Fibroblast of lung (primary cell): ENCODE measurements at places on chromosomes 16 and 17. TPM values are rescaled to one million over a fixed set of nuclear protein-coding genes. Genes with fewer than 3 reads are reported as not detected.

GRCh38 chr17:82985428-82985805 is 94.0 kb upstream of the METRNL start:
- H3K27me3 ChIP-seq: no peaks in the 10 kb centered on the region
- no peaks in the 10 kb centered on the region for H3K36me3 ChIP-seq
- H3K27ac ChIP-seq: no peak overlapping the region
- no peak overlapping the region for H3K4me3 ChIP-seq
- no peaks in the 10 kb centered on the region for H3K4me1 ChIP-seq
- DNase-seq: no peak

DNA sequence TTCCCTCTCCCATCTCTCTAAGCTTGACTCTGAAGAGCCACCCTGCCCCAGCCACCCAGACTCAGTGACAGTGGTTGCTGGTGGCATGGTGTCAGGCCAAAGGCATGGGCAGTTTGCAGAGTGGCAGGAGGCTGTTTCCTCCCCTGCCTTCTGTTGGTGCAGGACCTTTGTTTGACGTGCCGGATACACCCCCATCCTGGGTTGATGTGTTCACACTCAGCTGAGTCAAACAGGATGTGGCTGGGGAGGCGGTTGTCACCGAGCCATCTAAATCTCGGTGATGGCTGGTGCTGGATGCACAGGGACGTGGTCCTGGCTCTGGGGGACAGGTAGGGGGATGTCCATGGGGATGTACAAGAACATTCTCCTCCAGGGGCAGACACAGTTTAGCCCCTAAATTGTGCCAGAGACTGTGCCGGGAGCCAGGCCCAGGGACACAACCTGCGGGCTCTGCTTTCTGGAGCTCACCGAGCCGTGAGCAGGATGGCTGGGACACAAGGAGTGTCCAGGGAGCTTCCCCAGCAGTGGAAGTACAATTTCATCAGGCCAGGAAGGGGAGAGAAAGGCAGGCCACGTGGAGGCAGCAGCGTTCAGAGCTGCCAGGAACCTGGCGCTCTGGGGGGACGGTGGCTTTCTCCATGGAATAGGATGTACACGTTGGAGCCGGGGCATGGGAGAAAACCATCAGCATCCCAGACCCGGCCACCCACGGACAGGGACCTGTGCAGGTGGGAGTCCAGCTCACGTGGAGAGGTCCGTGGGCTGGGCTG is 264.2 kb downstream of the SEC14L1 start:
- H3K4me3 ChIP-seq: no peak overlapping the region
- peak; percentile 58 for DNase-seq
- no peaks in the 10 kb centered on the region for H3K27me3 ChIP-seq

- H3K4me1 ChIP-seq: peaks cover 4% of the 10 kb centered on the region
- no peaks in the 10 kb centered on the region for H3K27me3 ChIP-seq
- H3K27ac ChIP-seq: peak overlapping the region; percentile 3
- H3K4me3 ChIP-seq: no peak overlapping the region
- no peaks in the 10 kb centered on the region for H3K36me3 ChIP-seq
Measured at GRCh38 chr17:82529914-82530300, 10.4 kb downstream of the FOXK2 start.

DNA sequence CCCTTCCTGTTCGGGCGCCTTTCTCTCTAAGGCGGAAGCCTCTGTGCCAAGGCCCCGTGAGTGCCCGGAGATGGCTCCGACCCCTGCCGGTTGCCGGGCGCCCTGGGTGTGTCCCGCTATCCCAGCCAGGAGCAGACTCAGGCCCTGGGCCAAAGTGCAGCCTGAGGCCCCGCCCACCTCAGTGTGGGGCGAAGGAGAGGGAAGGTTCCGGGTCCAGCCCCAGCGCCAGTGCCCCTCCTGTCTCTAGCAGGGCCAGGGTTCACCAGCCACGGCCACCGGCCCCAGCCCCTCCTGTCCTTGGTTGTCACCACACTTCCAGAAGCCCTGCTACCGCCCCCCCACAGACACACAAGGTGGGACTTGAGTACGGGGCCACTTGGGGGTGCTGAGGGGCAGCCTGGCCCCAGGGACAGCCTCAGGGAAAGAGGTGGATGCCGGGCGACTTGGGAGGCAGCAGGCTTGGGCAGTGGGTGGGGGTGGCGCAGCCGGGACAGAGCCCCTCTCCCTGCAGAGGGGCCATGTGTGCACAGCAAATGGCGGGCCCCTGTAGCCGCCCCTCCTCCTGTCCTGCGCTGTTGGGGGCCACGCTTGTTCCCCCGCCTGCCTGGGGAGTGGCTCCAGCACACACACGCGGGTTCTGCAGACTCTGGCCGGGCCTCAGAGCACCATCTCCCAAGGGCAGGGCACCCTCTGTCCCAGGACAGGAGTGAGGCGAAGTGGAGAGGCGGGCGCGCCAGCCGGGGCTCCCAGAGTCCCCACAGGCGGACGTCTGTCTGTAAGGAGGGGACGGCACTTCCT is 6.0 kb downstream of the C1QTNF8 start:
- H3K27ac ChIP-seq: no peak overlapping the region
- H3K4me1 ChIP-seq: no peaks in the 10 kb centered on the region
- DNase-seq: no peak
- H3K27me3 ChIP-seq: no peaks in the 10 kb centered on the region
- H3K36me3 ChIP-seq: no peaks in the 10 kb centered on the region

GRCh38 chr16:64133366-64133765 is 988.5 kb downstream of the CDH11 start:
- no peak overlapping the region for H3K27ac ChIP-seq
- DNase-seq: peak; percentile 15
- no peaks in the 10 kb centered on the region for H3K27me3 ChIP-seq
- no peak overlapping the region for H3K4me3 ChIP-seq
- H3K36me3 ChIP-seq: no peaks in the 10 kb centered on the region

GRCh38 chr17:57895382-57896060 is 45.7 kb upstream of the MRPS23 start:
- H3K36me3 ChIP-seq: no peaks in the 10 kb centered on the region
- no peak for DNase-seq
- H3K27me3 ChIP-seq: no peaks in the 10 kb centered on the region
- no peak overlapping the region for H3K4me3 ChIP-seq
- no peak overlapping the region for H3K27ac ChIP-seq

DNA sequence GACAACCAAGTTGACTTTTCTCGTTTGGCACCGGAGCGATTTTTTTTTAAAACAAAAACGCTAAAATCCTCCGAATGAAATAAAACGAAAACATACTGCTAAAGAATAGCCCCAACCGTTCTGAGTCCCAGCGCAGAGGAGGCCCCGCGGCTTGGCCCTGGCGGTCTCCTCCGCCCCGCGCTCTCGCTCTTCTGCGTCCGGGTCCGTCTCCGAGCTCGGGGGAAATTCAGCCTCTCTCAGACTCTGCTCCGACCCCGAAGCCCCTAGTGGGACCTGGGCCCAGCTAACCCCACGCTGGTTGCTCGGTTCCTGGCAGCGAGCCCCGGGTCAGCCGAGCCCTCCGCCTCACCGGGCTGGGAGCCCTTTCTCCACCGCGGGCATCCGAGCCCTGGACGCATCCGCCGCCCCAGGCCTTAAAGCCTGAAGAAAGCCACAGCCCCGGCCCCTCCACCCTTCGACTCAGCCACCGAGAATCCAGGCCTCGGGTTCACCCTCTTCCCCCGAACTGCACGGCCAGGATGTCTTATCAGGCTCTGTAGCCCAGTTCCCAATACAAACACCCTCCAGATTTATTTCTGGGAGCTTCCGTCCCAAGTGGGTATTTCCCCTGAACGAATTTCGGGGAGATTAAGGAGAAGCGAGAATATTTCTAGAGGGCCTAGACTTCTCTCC is 1.2 kb downstream of the TBX2 start:
- peak overlapping the region; percentile 100 for H3K4me3 ChIP-seq
- H3K36me3 ChIP-seq: peaks cover 43% of the 10 kb centered on the region
- no peaks in the 10 kb centered on the region for H3K27me3 ChIP-seq

DNA sequence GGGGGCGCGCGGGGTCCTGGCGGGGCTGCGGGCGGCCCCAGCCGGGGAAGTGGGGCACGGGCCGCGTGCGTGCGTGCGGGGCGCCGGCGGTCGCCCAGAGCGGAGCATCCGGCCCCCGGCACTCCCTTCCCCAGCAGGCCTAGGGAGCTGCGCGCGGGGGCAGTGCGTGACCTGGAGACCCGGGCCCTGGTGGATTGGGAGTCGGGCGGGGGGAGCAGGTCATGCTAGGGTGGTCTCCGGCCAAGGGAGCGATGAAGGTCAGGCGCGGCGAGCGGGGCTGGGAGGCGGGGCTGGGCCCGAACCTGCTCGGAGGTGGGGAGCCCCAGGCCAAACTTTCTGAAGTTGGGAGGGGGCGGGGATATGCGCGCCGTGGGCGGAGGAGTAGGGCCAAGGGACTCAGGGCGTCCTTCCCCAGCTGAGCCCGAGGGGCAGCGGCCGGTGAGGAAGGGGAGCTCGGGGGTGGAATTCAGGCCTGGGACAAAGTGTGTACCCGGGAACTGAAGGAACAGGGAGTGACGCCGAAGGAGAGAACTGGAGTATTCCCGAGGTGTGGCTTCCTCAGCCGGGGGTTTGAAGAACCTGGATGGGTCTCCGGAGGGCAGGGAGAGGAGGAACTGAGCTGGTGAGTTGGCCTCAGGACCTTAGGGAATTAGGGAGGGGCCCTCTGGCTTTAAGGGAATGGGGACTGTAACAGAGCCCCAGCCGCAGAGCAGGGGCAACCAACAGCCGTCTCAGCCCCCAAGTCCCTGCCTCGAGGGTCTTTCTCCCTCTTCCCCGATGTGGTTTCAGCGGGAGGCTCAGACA is 589 bp downstream of the XYLT2 start:
- H3K27me3 ChIP-seq: peaks cover 2% of the 10 kb centered on the region
- peaks cover 9% of the 10 kb centered on the region for H3K4me1 ChIP-seq
- no peak for DNase-seq
- peak overlapping the region; percentile 92 for H3K4me3 ChIP-seq

DNA sequence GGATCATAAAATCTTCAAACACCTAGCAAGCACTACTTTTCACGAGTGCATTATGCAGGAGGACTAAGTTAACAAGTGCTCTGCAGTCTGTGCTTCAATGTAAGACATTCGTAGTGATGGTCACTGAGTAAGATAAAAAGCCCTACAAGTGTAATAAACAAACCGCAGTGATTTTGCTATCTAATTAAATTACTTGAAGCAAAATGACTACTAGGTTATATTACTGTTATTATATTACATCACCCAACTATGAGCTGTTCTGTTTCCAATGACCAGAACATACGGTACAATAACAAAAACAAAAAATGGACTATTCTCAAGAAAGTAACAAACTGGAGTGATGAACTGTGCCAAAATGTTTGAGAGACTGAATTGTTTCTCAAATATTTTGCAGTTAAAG is 11.2 kb downstream of the KLHL10 start:
- no peak overlapping the region for H3K4me3 ChIP-seq
- no peaks in the 10 kb centered on the region for H3K27me3 ChIP-seq
- H3K36me3 ChIP-seq: peaks cover 3% of the 10 kb centered on the region

The MT1M gene
- polyA plus RNA-seq: 6.9 and 8.5 TPM in 2 replicates

DNA sequence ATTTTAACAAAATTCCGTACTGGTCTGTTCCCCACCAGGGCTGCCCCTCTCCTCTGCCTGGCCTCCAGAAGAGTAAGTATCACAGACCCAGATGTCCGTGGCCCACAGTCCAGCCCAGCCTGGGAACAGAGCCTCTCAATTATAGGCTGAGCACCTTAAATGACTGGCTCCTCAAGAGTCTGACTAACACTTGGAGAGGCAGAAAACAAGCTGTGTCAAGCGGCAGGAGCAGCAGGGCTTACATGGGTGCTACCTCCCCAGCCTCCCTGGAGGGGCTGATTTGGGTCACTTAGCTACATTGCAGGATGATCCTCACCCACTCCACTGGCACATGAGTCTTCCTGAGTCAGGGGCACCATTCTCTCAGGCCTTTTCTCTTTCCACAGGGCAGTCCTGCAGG is 209.7 kb downstream of the COPRS start:
- H3K27ac ChIP-seq: no peak overlapping the region
- no peak for DNase-seq
- no peaks in the 10 kb centered on the region for H3K36me3 ChIP-seq
- no peaks in the 10 kb centered on the region for H3K4me1 ChIP-seq
- H3K27me3 ChIP-seq: no peaks in the 10 kb centered on the region

- H3K36me3 ChIP-seq: no peaks in the 10 kb centered on the region
- peak within 1 kb of the TSS; percentile 85 for H3K4me3 ChIP-seq
- DNase-seq: peak; percentile 91
- H3K27ac ChIP-seq: peak within 1 kb of the TSS; percentile 92
- H3K4me1 ChIP-seq: peaks cover 9% of the 10 kb centered on the region
Measured at GRCh38 chr17:50707289-50708049, at the start of gene ANKRD40. ANKRD40 (minus strand) TSS chr17:50707914; CDS start chr17:50707654, 260 bp downstream.

GRCh38 chr17:63555500-63556156 is 5.4 kb downstream of the DCAF7 start:
- H3K4me1 ChIP-seq: peaks cover 8% of the 10 kb centered on the region
- H3K4me3 ChIP-seq: no peak overlapping the region
- DNase-seq: no peak
- H3K27ac ChIP-seq: no peak overlapping the region

GRCh38 chr16:89346869-89347268 is 129.4 kb downstream of the ZNF778 start:
- no peaks in the 10 kb centered on the region for H3K27me3 ChIP-seq
- DNase-seq: no peak

The PABPN1L gene
- not detected in 2 replicates for polyA plus RNA-seq

The TBC1D28 gene
- polyA plus RNA-seq: not detected in 2 replicates

- no peaks in the 10 kb centered on the region for H3K36me3 ChIP-seq
- no peak overlapping the region for H3K27ac ChIP-seq
- no peak overlapping the region for H3K4me3 ChIP-seq
- H3K27me3 ChIP-seq: no peaks in the 10 kb centered on the region
- DNase-seq: no peak
Measured at GRCh38 chr17:78371056-78371455, 7.4 kb upstream of the PGS1 start.

GRCh38 chr16:88624977-88625576 is 13.3 kb upstream of the IL17C start:
- no peaks in the 10 kb centered on the region for H3K4me1 ChIP-seq
- peaks cover 25% of the 10 kb centered on the region for H3K36me3 ChIP-seq
- H3K27me3 ChIP-seq: no peaks in the 10 kb centered on the region
- H3K27ac ChIP-seq: no peak overlapping the region
- DNase-seq: no peak
- H3K4me3 ChIP-seq: no peak overlapping the region

The VPS25 gene
- 92.7 and 121 TPM in 2 replicates for polyA plus RNA-seq

DNA sequence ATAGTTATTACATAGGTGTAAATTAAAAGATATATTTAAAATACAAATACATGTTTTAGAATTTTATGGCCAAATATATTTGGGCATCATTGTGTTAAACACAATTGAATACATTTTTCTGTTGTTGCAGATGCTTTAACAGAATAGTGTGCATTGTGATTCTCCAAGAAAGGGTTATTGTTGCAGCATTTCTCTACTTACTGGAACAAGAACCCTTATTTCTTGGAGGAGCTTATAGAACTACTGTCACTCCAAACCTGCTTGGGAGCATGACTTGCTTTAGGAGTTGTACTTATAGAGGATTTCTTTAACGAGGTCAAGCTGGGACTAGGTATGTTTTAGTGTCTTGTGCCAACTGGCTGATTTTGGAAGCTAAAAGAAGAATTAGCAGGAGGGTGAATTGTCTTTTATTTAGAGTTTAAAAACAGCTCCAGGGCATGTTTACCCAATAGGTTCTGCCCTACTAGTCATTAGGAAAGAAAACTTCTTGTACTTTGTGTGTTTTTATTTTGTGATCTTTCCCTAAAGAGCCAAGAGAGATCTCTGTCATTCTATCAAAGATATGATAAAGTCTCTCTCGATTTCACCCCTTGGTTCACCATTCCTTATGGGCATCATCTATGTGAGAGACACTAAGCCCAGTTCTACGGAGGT is 279.8 kb upstream of the SALL1 start:
- no peak overlapping the region for H3K4me3 ChIP-seq
- no peaks in the 10 kb centered on the region for H3K36me3 ChIP-seq
- H3K4me1 ChIP-seq: no peaks in the 10 kb centered on the region
